ENCODE measurements at places on chromosomes 6 and 20.

GRCh38 chr6:88365230-88365629, 199.1 kb upstream of the CNR1 start:
- no peak for DNase-seq

- DNase-seq: peak; percentile 49
Observed at GRCh38 chr6:75204217-75204958, 1.5 kb downstream of the COL12A1 start.

DNA sequence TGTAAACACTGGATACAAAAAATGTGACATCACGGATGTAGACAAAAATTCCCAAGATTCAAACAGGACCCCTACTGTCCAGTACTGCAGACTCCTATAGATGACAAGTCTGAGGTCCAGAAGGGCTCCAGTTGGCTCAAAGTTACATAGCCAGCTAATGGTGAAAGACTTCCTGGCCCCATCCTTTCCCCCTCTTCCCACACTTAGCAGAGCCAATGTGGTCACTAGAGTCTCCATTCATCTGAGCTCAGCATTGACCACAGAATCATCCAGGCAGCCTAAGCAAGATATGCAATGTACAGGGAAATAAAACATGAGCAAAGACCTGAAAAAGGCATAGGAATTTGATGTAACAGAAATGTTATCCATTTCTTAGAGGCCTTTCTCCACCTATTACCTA, 180.5 kb downstream of the ADAT2 start:
- no peak for DNase-seq

GRCh38 chr6:142500250-142500786, 198.5 kb downstream of the ADGRG6 start:
- no peak for DNase-seq

GRCh38 chr20:21682521-21682954, 22.9 kb upstream of the PAX1 start:
- DNase-seq: peak; percentile 91

GRCh38 chr20:32967961-32968457, 36.2 kb downstream of the SUN5 start:
- no peak for DNase-seq

GRCh38 chr6:157456524-157456829, 75.5 kb downstream of the ZDHHC14 start:
- no peak for DNase-seq

- DNase-seq: no peak
Observed at GRCh38 chr6:139988685-139989084, 614.2 kb upstream of the CITED2 start.

DNA sequence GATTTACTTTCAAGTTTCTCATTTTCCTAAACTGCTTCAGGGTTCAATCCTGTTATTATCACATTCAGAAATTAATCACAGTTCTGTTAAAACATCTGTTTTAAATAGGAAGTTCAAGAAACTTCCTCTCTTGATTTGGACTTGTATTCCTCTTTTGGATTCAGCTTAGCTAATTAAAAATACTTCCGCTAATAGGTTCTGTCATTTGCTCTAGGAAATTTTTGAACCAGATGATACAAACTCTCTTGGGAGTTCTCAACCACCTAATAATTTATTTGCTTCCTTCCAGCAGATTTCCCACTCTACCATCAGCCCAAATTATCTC, 15.9 kb upstream of the TMEM30A start:
- DNase-seq: no peak

- peak; percentile 55 for DNase-seq
Observed at GRCh38 chr6:50724381-50725124, 11.2 kb downstream of the TFAP2D start.

DNA sequence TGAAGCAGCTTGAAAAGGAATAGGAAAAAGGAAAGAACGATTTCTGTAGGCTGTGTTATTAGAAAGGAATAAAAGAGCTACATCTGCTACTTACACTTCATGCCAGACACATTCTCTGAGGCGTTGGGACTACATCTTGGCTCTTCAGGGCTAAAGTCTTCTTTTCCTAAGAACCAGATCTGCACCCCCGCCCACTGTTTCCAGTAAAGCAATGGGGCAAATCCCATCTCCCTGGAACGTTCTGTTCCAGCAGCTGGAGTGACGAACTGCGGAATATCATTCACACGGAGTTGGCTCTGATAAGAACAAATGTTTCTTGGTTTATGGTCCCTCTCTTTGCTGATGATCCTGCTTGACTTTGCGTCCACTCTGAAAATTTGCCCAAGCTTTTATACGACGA, 26.9 kb downstream of the FAM50B start:
- DNase-seq: no peak

GRCh38 chr6:1162367-1163275, 149.3 kb upstream of the FOXQ1 start:
- DNase-seq: no peak

- no peak for DNase-seq
Observed at GRCh38 chr6:39208223-39208739, 21.0 kb downstream of the KCNK5 start.

GRCh38 chr20:55166063-55166462, 690.7 kb downstream of the DOK5 start:
- DNase-seq: no peak

DNA sequence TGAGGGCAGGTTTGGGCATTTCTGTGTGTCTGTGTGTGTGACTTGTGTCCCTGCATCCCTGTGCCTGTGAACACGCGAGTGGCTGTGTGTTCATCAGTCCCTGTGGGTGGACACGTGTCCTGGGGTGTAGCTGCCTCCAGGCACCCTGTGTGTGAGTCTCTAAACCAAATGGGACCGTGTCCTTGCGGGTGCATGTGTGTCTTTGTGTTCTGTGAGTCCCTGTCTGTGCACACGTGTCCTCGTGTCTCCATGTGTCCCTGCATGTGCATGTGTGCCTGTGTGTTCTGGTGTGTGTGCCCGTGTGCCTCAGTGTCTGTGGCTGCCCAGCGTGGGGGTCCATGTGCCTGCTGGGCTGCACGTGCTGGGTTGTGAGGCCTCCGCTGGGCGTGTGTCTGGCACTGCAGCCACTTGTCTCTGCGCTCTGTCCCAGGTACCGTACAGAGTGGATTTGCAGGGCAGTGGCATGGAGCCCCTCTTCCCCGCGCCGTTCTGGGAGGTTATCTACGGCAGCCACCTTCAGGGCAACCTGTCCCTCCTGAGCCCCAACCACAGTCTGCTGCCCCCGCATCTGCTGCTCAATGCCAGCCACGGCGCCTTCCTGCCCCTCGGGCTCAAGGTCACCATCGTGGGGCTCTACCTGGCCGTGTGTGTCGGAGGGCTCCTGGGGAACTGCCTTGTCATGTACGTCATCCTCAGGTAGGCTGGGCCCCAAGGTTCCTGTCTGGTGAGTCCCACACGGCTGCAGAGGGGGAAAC, 8.2 kb upstream of the LKAAEAR1 start:
- DNase-seq: no peak

- DNase-seq: no peak
Observed at GRCh38 chr20:46990017-46990595, 95.5 kb downstream of the EYA2 start.
